ENCODE measurements at places on chromosomes 11 and 22.
A peak's percentile ranks its signal among the peaks of the same experiment; 100 is the strongest.

GRCh38 chr22:31969789-31970489 lies 25.6 kb downstream of the YWHAH start:
- DNase-seq = peak; percentile 76

GRCh38 chr22:22940961-22941605 lies 53.5 kb downstream of the IGLL5 start:
- no peak for DNase-seq

- no peak for DNase-seq
Measured at GRCh38 chr22:17566776-17567175, 3.5 kb downstream of the SLC25A18 start.

- no peak for DNase-seq
Measured at GRCh38 chr11:15153231-15153630, 38.5 kb downstream of the INSC start.

DNA sequence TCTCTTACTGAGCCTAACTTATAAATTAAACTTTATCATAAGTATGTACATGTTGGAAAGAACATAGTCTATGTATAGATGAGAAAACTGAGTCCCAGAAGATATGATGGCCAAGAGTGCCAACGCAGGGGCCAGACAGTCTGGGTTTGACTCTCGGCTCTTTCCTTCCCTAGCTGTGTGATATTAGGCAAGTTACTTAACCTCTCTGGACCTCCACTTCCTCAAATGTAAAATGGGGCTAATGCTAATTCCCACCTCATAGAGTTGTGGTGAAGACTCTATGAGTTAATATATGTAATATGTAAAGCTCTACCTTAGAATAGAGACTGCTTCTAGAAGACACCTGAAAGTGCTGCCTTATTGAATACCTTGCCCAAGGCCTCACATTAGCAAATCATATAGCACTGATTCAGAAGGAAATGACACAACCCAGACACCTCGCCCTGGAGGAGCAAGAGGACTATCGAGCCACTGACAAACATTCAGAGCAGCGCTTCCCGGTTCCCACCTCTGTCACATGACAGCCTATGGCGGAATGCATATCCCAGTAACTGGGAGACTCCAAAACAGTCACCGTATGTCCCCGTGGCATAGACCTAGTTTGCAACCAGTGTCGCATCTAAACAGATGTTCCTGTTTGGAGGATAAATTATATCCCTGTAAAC lies 11.3 kb upstream of the CCDC86 start:
- no peak for DNase-seq

GRCh38 chr11:31783252-31783651 lies 27.9 kb downstream of the PAX6 start:
- no peak for DNase-seq

DNA sequence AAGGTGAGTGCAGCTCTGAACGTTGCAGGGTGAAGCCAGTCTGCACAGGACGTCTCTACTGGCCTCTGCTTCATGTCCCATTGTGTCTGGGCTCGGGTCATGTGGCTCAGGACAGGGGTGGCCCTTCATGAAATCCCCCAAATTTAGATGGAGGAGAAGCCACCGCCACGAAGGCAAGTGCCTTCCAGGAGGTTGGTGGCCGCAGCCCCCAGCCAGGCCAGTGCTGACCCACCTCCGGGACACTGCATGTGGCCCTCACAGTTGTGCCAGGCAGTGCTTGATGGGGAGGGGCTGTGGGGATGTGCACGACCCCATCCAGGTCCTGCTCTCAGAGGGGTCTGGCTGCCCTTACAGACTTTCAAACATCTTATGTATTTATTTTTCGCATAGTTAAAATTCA lies 1311.1 kb downstream of the BRD1 start:
- DNase-seq = no peak

DNA sequence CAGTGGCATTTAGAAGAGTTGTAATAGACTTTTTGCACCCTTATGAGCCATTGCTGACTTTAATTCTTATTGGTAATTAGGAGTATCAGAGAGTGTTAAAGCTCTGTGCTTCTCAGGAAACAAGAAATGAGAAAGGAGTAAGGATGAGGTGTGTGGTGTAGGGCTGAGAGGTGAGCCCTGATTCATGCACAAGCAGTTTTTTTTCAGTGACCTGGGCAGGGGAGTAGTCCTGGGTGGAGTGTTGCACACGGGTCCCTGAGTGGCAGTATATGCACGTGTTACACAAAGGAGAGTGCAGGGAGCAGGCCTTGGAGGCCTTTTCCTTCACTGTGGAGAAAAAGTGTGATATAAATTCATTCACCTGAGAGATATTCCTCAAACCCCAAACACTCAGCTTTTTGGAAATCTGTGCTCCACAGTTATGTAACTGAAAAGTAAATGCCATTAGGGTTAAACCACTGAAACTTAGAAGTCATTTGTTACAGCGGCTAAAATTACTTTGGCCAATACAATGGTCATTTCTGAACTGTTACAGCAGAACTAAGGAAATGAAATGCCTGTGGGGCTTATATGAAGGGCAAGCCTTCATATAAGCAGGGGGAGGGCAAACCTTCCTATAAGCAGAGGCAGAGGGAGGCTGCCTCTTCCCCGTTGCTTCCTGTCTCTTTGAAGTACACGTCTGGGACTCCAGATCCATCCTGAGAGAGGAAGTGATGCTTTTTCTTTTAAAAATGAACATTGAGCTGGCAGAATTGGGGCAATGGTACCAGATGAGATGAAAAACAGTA lies 62.6 kb upstream of the OLFML1 start:
- peak; percentile 13 for DNase-seq

GRCh38 chr11:9852465-9852864 lies 188.6 kb downstream of the SWAP70 start:
- DNase-seq = no peak

GRCh38 chr11:122210367-122210997 lies 94.5 kb upstream of the BLID start:
- DNase-seq = no peak

DNA sequence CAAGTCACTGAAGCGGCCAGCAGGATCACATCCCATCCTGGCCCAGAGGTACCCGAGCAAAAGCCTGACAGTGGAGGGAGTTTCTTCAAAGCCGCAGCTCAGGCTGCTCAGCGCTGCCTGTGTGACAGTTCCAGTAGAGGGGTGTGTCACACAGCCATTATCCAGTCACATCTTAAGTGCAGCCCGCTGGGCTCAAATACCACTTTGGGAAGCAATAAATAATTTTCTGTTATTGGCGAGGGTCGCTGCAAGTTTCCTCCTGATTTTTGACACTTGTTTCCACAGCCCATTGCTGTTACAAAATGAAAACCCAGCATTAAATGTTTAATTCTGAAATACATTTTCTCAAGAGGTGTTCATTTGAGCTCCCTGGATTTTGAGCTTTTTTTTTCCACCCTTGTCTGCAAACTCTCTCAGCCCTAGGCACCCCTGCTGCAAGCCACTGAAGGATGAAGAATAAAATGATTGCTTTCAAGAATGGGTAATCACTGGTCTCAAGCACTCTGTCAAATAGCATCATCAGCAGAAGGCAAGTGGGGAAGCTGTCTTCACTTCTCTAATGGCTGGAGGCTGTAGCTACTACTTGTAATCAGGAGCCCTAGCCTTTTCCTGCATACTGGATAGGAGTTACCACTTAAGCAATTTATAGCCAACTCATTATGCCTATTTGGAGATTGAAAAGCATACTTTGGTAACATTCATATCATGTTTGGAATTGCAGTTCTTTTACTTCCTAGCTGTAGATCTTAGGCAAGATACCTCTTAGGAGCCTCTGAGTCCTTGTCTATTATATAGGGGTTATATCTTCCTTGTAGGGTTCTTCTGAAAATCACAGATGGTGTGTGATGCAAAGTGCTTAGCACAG lies 373.7 kb downstream of the METTL15 start:
- DNase-seq = no peak

GRCh38 chr22:47156352-47157092 lies 394.1 kb downstream of the TBC1D22A start:
- no peak for DNase-seq

DNA sequence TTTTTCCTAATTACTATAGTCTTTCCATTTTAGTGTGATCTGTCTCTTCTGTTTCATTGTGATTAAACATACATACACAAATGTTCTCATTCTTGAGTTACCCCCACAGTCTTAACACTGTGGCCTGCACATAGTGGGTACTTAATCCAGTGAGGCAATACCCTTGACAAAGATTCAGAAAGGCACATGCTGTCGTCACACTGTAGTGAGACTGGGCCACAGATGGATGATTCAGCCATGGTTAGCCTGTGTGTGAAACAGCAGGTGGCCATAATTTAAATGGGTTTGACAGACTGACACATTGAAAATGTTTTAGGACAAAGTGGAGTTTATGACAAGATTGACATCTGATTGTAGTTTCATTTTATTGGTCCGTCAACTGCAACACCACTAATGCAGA lies 313.1 kb downstream of the C11orf87 start:
- no peak for DNase-seq

- peak; percentile 45 for DNase-seq
Measured at GRCh38 chr22:38706101-38706900, 557 bp downstream of the GTPBP1 start.

- no peak for DNase-seq
Measured at GRCh38 chr11:26712497-26712896, 9.4 kb downstream of the SLC5A12 start.

- no peak for DNase-seq
Measured at GRCh38 chr11:43790444-43790794, 90.2 kb upstream of the ALKBH3 start.

DNA sequence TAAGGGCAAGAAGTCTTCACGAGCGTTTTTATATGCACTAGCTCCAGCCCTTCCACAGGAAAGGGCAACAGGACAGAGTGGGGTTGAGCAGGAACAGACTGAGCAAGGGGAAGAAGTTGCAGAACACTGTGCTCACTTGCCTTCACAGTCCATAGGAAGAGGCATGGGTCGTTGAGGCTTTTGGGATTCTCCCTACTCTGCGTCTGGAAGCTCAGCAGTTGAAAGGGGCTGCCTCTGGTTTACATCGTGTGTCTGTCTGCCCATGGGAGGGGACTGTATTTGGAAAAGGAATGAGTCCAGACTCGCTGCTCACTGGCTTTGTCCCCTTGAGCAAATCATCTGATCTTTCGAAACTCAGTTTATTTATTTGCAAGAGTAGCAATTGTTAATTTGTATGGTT lies 1.1 kb upstream of the PDGFD start:
- no peak for DNase-seq

GRCh38 chr22:40690370-40690769 lies 11.1 kb downstream of the MCHR1 start:
- DNase-seq = no peak

GRCh38 chr11:3043315-3043871 lies 13.8 kb downstream of the CARS1 start:
- no peak for DNase-seq

DNA sequence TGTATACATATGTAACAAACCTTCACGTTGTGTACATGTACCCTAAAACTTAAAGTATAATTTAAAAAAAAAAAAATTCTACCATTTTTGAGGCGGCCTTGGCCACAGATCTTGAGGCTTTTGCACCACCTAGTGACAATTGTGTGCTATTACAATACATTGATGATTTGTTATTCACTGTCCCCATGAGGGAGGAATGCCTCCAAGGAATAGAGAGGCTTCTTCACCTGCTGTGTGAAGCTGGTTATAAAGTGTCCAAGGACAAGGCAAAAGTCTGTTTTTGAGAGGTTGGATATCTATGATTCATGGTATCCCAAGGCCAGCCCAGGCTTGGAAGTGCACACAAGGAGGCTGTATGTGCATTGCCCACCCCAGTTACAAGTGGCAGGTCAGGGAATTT lies 30.7 kb downstream of the SLC22A25 start:
- DNase-seq = peak; percentile 2

- DNase-seq = no peak
Measured at GRCh38 chr11:9831122-9831521, 167.2 kb downstream of the SWAP70 start.

DNA sequence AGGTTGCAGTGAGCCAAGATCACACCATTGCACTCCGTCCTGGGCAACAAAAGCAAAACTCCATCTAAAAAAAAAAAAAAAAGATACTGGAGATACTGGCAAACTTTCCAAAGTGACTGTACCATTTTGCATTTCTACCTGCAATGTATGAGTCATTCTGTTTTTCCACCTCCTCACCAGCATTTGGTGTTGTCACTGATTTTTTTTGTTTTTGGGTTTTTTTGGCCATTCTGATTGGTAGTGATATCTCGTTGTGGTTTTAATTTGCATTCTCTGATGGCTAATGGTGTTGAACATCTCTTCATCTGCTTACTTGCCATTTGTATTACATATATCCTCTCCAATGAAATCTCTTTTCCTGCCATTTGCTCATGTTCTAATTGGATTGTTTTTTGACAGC lies 12.0 kb upstream of the RBX1 start:
- DNase-seq = no peak

DNA sequence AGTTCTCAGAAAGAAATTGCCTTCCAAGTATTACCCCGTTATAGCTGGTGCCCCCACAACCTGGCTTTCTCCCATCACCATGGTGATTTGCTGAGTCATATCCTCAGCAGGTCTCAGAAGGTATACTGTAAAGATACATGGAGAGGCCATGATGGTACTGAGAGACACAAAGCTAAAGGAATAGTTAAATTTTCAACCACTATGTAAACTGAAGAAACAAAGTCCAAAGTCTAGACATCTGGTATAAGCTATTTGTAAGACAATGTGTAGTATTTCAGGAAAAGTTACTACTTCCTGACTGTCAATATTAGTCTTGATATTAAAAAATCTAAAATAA lies 377.1 kb downstream of the DCDC1 start:
- DNase-seq = no peak

- no peak for DNase-seq
Measured at GRCh38 chr11:76365038-76365679, 15.8 kb downstream of the THAP12 start.

DNA sequence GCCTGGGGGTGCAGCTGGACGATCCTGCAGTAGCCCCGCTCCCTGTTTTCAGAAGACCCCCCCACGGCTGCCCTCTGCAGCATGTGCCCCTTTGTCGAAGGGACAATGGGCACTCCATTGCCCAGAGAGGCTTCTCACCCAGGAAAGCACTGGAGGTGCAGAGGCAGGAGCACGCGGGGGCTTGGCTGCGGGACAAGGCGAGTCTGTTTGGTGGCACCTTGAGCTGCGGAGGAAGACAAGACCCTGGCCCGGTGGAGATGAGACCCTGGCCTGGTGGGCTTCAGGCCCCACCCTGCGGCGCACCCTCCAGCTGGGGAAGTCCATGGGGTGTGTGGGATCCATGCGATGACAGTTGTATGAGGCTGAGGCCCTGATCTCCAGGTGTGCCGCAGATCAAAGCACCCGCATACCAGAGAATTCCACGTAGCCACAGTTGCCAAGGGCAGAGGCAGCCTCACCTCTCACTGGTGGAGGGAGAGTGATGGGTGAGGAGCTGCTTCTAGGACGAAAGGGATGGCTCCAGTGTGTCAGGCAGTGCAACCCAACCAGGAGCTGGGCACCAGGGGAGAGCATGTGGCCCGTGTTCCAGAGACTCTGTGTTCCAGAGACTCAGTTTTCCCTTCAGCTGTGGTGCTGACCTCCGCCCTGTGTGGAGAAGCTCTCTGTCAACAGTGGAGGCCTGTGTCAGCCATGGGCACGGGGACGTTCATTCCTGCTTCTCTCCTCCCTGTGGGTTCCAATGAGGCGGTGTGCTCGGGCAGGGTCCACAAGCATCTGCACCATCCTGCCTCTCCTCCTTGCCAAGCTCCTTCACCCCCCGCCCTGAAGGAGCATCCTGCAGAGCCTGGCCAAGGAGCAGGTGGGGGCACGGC lies 10.0 kb downstream of the TBX1 start:
- DNase-seq = no peak

GRCh38 chr11:78158987-78159652 lies 19.7 kb upstream of the ALG8 start:
- no peak for DNase-seq

GRCh38 chr11:64126371-64126770 lies 39.5 kb downstream of the MACROD1 start:
- no peak for DNase-seq
